ENCODE measurements at places on chromosomes 7 and 10. TPM values are rescaled to one million over a fixed set of nuclear protein-coding genes. Genes with fewer than 3 reads are reported as not detected.

Gene ADARB2
- total RNA-seq: not detected

Gene GTF2I
- 95.3 TPM for total RNA-seq

Gene SFXN2
- total RNA-seq: 3.8 TPM

Gene STAM
- total RNA-seq: 26.5 TPM

Gene FEZF1
- total RNA-seq: not detected

Gene MMP21
- total RNA-seq: not detected

Gene COL1A2
- not detected for total RNA-seq
